Activated gamma-delta T cell (primary cell): ENCODE measurements at places on chromosomes 1 and 21.

GRCh38 chr1:209634005-209634737, 18.1 kb downstream of the LAMB3 start:
- no peak for DNase-seq

DNA sequence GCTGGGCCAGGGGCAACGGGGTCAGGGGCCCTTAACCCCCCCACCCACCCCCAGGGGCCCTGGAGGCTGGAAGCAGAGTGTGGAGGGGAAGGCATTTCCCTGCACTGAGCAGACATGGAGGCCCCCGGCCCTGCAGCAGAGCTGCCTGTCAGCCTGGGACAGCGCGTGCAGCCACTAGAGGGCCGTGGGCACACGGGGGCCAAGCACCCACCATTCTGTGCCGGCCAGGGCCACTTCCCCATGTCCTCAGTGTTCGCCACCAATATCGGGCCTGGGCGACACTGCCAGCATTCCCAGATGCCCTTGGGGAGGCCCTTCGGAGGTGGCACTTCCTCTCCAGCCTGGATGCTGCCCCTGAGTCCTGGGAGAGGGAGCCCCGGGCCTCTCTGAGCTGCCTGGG, 23.2 kb upstream of the ARHGEF16 start:
- no peak for DNase-seq

- no peak for DNase-seq
Observed at GRCh38 chr1:60984062-60984799, 98.1 kb upstream of the NFIA start.

DNA sequence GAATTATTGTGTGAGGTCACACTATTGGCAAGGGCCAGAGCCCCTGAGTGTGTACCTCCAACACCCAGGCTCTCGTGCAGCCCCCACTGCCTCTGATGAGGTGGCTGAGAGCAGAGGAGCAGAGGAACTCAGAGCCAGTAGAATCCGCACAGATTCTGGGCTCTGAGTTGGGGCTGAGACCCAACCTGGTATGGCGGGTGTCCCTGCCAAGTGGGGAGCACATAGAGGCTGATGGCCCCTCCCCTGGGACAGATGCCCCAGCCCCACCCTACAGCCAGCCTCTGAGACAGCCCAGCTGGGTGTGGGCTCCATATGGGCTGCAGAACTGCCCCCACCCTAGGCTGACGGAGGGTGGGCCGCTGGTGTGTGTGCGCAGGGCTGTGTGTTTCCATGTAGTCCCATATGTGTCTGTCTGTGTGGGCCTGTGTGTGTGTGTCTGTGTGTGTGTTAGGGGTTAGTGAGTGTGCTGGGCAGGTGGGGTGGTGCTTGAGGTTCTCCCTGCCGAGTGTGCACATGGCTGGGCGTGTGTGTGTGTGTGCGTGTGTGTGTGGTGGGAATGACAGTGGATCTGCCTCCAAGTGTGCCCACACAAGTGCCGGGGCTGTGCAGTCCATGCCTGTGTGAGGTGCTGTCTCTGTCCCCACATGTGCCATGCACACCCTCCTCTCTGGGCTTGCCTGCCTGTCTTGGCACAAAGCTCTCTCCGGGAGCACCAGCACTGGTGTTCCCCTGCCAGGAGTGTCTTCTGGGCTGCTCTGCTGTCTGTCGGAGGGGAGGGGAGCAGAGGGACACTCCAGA, 24.4 kb downstream of the FOXO6 start:
- no peak for DNase-seq

DNA sequence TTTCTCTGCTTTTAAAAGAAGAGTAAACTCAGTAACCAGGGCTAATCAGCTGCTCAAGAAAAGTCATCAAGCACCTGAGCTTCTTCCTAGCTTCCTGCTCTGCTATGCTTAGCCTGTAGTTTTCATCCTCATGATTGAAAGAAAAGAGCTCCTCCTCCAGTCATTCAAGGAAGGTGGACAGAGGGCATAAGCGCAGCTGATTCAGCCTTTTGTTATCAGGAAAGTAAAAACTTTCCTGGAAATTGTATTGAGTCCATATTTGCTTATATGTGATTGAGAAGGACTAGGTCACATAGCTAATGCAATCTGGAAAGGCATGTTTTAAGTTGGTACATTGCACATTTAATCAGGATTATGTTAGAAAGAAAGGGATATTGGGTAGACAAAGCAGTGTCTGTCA, 8.5 kb upstream of the BACH1 start:
- DNase-seq: no peak

GRCh38 chr1:181801617-181802016, 259.9 kb downstream of the ZNF648 start:
- no peak for DNase-seq

DNA sequence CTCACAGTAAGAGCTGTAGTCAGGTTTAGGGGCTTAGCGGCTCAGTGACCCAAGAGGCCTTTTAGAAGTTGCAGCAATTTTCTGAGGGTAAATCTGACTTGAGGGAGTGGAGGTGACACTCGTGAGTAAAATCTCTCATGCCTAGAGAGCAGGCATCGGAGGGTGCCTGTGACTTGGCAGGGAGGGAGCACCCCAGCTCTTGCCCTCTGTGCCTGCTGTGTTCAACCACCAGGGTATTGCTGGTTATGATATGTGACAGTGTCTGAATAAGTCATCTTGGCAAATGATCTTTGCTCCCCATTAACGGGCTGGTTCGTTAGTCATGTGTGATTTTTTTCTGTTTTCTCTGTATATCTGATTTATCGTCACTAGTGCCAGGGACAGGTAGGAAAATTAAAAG, 5.9 kb downstream of the MAN1C1 start:
- DNase-seq: no peak

DNA sequence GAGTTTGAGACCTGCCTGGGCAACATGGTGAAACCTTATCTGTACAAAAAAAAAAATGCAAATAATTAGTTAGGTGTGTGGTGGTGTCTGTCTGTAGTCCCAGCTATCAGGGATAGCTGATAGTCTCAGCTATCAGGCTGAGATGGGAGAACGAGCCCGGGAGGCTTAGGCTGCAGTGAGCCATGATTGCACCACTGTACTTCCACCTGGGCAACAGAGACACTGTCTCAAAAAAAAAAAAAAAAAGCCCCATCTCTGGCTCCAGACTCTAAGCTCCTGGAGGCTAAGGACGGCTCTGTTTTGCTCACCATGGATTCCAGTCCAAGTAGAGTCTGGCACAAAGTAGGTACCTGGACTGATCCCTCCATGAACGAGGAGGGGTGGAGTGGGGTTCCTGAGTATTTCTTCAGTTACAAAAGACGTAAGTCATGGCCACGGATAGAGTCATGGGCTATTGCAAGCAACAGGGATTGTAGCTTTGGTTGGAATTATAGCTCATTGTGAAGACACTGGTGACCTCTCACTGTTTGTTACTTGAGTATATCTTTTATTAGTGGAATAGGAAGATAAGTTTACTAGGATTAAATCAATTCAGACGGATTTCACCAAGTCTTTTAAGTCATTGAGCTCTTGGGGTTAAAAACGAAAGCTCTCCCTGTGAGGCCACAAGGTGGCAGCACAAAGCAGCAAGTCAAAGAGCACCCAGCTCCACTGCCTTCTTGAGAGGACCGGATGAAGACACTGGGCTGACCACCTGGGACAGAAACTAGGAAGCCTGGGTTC, 35.6 kb upstream of the TMEM61 start:
- no peak for DNase-seq

GRCh38 chr1:197145446-197146024, 934 bp downstream of the ASPM start:
- no peak for DNase-seq

- no peak for DNase-seq
Observed at GRCh38 chr1:159786966-159787365, 6.2 kb downstream of the DUSP23 start.

DNA sequence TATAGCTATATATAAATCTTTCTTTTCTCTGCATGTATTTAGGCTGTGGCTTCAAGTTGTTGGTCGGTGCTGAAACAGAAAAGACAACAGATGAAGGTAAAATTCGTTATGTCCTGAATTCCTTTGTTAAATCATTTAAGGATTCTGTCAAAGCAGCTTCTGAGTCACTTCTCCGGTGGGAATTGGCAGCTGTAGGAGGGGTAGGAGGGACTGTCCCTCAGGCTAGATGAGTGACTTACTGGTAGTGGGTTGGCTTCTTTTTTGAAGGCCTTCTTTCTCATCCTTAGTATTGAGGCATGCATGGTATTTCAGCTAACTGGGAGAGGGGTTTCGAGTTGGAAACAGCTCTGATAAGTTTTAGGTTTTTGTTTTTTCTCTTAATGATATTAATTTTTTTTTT, 22.1 kb upstream of the NEXN start:
- DNase-seq: no peak

- DNase-seq: no peak
Observed at GRCh38 chr1:110916669-110917306, 43.8 kb downstream of the CD53 start.

DNA sequence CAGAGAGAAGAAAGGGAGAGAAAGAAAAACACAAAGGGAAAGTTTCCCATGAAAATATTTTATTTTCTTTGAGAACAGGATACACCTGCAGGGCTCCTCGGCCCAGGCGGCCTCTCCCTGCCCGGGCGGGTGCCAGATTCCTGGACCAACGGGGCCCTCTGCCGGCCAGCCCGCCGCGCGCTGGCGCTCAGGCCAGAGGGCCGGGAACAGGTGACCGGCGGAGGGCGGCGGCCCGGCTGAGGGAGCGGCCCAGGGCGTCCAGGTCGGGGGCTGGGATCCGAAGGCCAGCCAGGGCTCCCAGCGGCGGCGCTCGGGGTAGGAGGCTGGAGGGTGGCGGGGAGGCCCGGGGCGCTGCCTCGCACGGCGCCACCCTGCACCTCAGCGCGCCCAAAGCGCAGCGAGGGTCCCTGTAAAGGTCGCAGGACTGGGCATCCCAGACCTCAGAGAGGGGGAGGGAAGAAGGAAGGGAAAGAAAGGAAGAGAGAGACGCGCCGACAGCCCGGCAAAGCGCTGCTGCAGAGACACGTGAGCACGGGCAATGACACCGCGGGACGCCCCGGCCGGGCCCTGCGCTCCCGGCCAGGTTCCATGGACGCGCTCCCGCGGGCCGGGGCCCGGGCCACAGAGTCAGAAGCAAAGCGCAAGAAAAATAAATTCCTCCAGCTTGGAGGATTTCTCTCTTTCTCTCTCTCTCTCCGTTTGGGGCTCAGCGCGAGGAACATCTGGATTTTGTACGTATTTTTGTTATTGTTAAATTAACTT, 927 bp downstream of the WNT9A start:
- DNase-seq: no peak

DNA sequence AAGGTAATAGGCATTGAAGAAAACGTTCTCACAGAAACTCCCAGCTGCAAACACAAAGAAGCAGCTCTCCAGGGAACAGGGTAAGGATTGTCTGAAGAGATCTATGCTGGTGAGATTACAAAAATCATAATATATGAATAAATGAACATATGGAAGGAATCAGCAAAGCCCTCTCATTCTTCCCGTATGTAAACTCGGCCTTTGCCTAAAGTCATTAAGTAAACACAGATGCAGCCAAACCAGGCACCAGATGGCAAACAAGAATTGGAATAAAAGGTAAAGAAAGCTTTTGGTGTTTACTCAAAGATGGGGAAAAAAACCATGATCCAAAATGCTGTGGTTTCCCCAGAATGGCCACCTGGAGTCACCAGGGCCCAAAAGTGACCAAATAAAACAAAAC, 76.6 kb upstream of the HOOK1 start:
- DNase-seq: no peak

DNA sequence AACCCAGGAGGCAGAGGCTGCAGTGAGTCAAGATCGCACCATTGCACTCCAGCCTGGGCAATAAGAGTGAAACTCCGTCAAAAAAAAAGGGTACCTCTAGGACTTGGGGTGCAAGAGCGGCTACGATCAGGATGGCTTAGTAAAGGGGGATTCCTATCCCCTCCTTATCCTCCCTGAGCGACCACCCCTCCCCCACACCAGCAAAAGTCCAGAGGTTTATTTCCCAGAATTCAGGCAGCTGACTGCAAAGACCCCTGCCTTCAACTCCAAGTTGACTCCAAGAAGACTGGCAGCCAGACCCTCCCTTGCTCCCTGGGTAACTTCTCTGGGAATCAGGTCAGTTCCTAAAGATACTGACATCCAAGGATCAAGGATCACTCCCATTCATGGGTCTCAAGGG, 12.4 kb upstream of the PRDM16 start:
- DNase-seq: no peak

DNA sequence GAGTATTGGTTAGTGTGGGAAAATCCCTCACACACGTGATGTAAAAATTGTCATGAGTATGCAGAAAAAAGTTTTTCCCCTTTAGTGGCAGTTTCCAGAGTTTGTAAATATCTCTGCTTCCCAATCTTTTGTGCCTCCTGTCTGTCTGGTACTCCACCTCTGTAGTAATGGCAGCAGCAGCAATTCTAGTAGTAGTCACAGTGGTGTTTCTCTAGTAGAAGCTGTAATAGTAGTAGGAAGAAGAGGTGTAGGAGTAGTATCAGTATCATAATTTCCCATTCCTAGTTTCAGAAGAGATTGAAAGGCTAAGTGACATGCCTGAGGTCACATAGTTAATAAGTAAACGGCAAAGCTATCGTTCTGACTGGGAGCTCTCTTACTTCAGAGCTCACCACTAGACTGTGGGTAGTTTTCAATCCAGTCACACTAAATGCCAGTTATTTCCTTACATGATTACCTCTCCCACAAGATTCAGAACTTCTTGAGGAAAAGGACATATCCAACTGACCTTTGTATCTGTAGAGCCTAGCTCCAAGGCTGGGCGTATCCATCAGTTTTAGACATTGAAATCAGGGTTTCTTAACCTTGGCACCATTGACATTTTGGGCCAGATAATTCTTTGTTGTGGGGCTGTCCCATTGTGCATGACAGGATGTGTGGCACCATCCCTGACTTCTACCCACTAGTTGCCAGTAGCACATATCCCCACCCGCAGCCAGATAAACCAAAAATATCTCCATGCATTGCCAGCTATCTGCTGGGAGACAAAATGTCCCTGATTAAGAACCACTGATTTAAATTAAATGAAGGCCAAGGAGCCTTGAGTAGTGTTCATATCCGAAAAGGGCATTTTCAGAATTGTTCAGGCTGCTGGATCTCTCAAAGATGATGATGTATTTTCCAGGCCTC, 135.9 kb downstream of the FGGY start:
- no peak for DNase-seq

- no peak for DNase-seq
Observed at GRCh38 chr1:23210351-23210785, 6.9 kb downstream of the HTR1D start.

GRCh38 chr1:197210426-197210825, 57.6 kb upstream of the CRB1 start:
- no peak for DNase-seq

GRCh38 chr1:178358456-178358855, 138.3 kb downstream of the CLEC20A start:
- DNase-seq: no peak

- DNase-seq: no peak
Observed at GRCh38 chr1:72412286-72412685, 129.9 kb upstream of the NEGR1 start.
